ENCODE measurements at places on chromosomes 16 and 17. TPM values are rescaled to one million over a fixed set of nuclear protein-coding genes. Genes with fewer than 3 reads are reported as not detected.

DNA sequence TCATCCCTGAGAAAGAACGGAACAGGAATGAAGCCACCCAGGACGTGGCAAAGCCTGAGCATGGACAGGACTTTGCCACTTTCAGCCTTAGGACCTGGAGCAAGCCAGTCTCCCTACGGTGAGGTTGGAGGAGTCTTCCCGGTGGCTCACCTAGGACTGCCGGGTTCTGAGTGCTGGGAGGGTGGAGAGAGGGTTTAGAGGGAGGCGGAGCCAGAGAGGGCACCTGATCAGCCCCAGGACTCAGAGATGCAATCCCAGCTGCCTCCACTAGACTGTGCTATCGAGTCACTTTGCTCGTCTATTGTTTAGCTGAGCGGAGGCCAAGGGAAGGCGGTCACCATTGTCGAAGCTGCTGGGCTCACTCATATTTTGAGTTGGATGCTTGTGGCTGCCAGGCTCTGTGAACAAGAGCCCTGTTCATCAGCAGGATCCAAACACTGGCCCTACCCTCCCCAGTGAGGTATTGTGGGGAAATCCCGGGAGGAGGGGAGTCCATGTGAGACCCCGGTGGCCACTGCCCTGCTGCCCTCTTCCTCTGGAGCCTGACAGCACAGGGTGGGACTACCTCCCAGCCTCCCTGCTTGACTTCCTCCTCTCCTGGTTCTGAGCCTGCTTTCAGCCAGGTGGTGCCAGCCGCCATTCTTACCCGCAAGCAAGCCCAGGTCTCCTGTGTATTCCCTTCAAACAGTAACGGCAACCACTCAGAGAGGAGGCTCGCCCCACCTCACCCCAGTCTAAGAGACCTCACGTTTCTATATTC lies 7.0 kb downstream of the KRT14 start:
- peaks cover 26% of the 10 kb centered on the region for H3K27me3 ChIP-seq
- H3K36me3 ChIP-seq, result no peaks in the 10 kb centered on the region
- H3K4me1 ChIP-seq, result no peaks in the 10 kb centered on the region

DNA sequence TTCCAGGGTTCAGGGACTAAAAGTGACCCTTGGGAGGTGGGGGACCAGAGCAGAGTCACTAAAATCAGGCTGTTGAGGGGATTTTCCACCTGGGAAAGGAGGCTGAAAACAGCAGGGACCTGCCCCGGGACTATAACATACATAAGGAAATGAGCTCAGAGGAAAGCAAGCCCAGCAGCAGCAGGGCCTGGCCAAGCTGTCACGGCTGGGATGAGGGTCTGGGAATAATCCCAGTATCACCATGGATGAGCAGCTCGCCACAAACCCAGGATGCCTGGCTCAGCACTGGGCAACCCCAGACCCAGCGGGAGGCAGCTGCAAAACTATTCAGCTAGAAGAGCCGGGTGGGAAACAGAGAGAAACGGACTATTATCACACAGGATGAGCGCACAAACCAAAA lies 72.4 kb downstream of the RPH3AL start:
- H3K4me3 ChIP-seq, result no peak overlapping the region
- H3K36me3 ChIP-seq, result no peaks in the 10 kb centered on the region
- H3K4me1 ChIP-seq, result no peaks in the 10 kb centered on the region
- no peak overlapping the region for H3K27ac ChIP-seq
- no peaks in the 10 kb centered on the region for H3K27me3 ChIP-seq
- DNase-seq, result no peak

DNA sequence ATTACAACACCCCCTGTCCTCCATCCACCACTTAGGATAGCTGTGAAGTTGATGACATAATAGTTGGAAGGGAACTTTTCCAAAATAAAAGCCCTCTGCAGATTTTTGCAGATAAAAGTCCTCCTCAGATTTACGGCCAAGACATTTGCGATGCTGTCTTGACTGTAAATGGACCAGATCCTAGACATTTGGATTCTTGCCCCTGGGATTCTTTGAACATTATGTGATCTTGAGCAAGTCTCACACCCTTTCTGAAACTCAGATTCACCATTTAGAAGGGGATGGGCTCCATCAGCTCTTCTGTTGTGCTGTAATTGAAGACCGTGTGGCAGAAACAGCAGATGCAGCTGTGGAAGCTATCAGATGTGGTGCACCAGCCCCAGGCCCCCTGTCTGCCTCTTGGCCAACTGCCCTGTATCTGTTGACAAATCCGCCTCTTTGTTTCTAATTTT lies 153.9 kb upstream of the CACNG3 start:
- H3K36me3 ChIP-seq, result no peaks in the 10 kb centered on the region
- no peaks in the 10 kb centered on the region for H3K4me1 ChIP-seq
- H3K27ac ChIP-seq, result no peak overlapping the region
- H3K4me3 ChIP-seq, result no peak overlapping the region
- no peak for DNase-seq

- no peak for DNase-seq
- H3K27ac ChIP-seq, result no peak overlapping the region
- no peaks in the 10 kb centered on the region for H3K27me3 ChIP-seq
These were observed 7.8 kb upstream of the PSMC3IP start for GRCh38 chr17:42585353-42585752.

Gene BICDL2
- total RNA-seq, result not detected

Gene PRAC1
- total RNA-seq, result 9.1 TPM

Gene PITPNM3
- 13.6 TPM for total RNA-seq

DNA sequence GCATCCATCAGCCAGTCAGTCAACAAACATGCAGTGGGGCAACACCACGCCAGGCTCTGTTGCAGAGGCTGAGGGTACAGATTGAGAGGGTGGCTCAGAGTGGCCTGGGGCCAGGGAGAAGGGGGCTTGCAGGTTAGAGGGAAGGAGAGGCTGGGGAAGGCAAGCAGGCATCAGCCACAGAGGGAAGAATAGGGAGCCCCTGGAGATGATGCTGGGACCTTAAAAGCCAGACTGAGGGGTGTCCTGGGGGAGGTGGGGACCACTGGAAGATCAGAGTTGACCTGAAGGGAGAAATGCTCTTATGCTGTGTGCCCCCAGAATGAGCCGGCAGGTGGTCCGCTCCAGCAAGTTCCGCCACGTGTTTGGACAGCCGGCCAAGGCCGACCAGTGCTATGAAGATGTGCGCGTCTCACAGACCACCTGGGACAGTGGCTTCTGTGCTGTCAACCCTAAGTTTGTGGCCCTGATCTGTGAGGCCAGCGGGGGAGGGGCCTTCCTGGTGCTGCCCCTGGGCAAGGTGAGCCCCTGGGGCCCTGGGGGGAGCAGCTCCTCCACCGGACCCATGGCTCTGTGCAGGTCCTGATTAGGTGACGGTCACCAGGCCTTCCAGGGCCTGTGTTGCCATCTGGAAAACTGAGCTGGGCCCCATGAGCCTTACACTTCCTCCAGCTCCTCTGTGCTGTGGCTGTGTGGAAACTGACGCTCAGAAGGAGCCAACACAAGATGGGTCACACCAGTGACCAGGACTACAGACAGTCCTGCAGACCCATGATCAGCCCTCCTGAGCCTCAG lies 1.7 kb downstream of the CORO1A start:
- H3K27me3 ChIP-seq, result no peaks in the 10 kb centered on the region
- H3K4me3 ChIP-seq, result peak overlapping the region; percentile 63
- no peaks in the 10 kb centered on the region for H3K36me3 ChIP-seq
- peak overlapping the region; percentile 73 for H3K27ac ChIP-seq
- peaks cover 14% of the 10 kb centered on the region for H3K4me1 ChIP-seq

Gene HOXB8
- total RNA-seq, result not detected

GRCh38 chr17:12773153-12773552 lies 16.1 kb upstream of the ARHGAP44 start:
- H3K4me1 ChIP-seq, result no peaks in the 10 kb centered on the region
- H3K27me3 ChIP-seq, result no peaks in the 10 kb centered on the region
- H3K36me3 ChIP-seq, result no peaks in the 10 kb centered on the region
- H3K4me3 ChIP-seq, result no peak overlapping the region
- DNase-seq, result no peak
- H3K27ac ChIP-seq, result no peak overlapping the region

DNA sequence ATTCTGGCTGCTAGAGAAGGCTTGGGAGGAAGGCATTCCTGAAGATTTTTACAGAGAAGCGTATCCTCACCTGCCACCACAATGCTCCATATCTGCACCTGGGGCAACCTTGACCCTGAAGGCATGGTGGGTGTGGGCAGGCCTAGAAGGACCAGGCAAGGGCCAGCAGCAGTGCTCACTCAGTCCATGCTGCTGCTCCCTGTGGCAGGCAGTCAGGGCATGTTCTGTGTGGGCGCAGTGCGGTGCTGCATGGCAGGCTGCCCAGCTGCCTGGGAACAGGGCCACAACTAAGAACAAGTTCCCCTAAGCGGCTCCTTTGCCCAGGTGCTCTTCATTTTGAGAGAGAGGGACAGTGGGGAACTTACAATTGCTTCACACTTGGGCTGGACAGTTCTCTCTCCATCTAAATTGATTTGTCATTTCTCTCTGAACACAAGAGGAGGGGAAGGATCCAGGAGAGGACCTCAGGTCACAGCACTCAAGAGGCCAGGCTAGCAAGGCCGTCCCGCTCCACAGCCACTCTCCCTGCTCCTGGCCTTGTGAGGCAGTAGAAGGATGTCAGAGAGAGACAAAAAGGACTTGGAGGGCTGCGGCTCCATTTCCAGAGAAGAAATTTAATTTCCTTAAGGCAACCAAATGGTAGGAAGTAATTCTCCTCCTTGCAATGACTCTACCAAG lies 158.8 kb downstream of the AATF start:
- peaks cover 11% of the 10 kb centered on the region for H3K4me1 ChIP-seq
- no peak overlapping the region for H3K4me3 ChIP-seq
- H3K27me3 ChIP-seq, result no peaks in the 10 kb centered on the region
- no peak overlapping the region for H3K27ac ChIP-seq
- DNase-seq, result peak; percentile 77
- H3K36me3 ChIP-seq, result no peaks in the 10 kb centered on the region

- H3K4me3 ChIP-seq, result no peak overlapping the region
- H3K27me3 ChIP-seq, result no peaks in the 10 kb centered on the region
- H3K27ac ChIP-seq, result no peak overlapping the region
- H3K36me3 ChIP-seq, result no peaks in the 10 kb centered on the region
These were observed 12.5 kb upstream of the NKD1 start for GRCh38 chr16:50535506-50536257.

Gene CIBAR2
- total RNA-seq, result not detected

Gene GPATCH8
- total RNA-seq, result 43.2 TPM

Gene ZP2
- not detected for total RNA-seq

Gene CDH5
- 14.3 TPM for total RNA-seq

DNA sequence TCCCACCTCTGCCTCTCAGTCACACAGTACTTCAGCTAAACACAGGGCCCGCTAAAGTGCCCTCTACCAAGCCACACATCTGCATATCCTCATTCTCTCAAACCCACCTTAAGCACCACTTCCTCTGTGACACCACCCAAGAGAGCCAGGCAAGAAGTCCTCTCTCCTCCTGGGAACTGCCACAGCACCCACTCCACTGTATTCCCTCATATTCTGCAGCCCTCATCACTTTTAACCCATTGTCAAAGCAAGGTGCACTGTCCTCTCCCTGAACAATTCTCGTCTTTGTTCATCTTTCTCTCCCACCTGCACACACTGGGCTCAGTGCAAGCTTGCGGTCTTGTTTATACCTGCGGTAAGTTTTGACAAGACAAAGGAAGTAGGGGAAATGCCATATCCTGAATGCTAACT lies 13.6 kb downstream of the CHD9 start:
- no peaks in the 10 kb centered on the region for H3K27me3 ChIP-seq
- H3K4me1 ChIP-seq, result peaks cover 16% of the 10 kb centered on the region
- H3K4me3 ChIP-seq, result no peak overlapping the region
- H3K36me3 ChIP-seq, result no peaks in the 10 kb centered on the region
